HTR-8/SVneo (cell line): ENCODE measurements at places on chromosomes 11 and 22.
A peak's percentile ranks its signal among the peaks of the same experiment; 100 is the strongest.

- DNase-seq: no peak
Observed at GRCh38 chr11:64799256-64799622, 3.8 kb downstream of the MAP4K2 start.

- no peak for DNase-seq
Observed at GRCh38 chr11:69320756-69321741, 27.1 kb downstream of the MYEOV start.

- no peak for DNase-seq
Observed at GRCh38 chr11:61659413-61660196, 20.6 kb upstream of the DAGLA start.

DNA sequence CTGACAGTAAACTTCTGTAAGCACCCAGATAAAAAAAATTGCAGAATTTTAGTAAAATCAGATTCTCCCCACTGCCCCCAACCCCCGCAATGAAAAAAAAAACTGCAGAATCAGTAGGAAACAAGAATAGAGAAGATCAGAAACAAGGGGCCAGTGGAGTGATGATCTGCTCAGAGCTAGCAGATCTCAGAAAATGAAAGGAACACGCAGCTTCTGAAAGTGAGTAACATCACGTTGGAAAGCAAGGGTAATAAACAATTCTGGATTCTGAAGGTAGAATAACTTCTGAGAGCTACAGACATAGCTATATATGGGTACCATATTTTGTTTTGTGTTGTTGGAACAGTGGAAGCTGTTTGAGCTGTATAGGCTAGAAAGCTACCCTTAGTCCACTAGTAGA lies 23.2 kb downstream of the ACAT1 start:
- DNase-seq: no peak

DNA sequence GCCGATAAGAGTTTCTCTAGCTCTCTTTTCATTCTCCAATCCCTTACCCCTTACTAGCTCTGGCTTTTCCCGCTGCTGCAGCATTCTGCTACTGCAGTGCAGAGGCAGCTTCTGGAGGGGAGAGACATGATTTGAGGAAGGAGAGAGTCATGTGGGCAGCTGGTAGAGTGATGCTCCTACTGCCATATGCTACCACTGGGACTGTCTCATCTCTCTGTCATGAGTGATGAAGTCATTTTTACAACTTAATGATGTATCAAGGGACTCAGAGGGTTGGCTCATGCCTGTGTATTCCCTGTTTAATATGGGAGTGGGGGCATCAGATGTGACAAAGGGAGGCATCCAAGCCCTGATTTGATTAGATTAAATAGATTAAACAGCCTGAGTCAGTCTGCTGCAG lies 11.3 kb downstream of the SLC17A6 start:
- no peak for DNase-seq

- peak; percentile 51 for DNase-seq
Observed at GRCh38 chr11:74366576-74366975, 31.7 kb downstream of the PGM2L1 start.

DNA sequence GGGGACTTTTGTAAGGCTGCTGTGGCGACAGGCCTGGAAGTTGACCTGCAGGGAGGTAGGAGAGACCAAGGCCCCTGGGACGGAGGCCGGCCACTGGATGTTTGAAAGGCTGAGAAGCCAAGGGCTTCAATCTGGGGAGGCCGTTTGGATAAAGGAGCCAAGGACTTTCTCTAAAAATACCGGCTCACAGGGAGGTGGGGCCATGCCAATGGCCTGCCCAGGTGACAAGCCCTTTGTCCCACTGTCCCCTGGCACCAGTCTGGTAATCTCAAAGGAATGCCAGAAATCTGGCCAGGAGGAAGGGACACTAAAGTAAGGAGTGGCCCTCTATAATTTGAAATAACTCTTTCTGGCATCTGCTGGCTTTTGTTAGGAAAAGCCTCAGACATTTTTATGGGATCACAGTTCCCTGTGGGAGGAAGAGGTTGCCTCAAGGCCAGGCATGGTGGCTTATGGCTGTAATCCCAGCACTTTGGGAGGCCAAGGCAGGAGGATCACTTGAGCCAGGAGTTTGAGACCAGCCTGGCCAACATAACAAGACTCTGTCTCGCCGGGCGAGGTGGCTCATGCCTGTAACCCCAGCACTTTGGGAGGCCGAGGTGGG lies 1.9 kb upstream of the CHKA start:
- no peak for DNase-seq

- no peak for DNase-seq
Observed at GRCh38 chr11:862081-862661, 19.5 kb downstream of the TSPAN4 start.

GRCh38 chr11:1572197-1573076 lies at the start of gene DUSP8:
Gene DUSP8 (minus strand): TSS chr11:1572271. CDS start chr11:1565826, 6,445 bp downstream.
- peak; percentile 90 for DNase-seq

GRCh38 chr11:8392886-8393285 lies 129.2 kb upstream of the LMO1 start:
- DNase-seq: no peak

DNA sequence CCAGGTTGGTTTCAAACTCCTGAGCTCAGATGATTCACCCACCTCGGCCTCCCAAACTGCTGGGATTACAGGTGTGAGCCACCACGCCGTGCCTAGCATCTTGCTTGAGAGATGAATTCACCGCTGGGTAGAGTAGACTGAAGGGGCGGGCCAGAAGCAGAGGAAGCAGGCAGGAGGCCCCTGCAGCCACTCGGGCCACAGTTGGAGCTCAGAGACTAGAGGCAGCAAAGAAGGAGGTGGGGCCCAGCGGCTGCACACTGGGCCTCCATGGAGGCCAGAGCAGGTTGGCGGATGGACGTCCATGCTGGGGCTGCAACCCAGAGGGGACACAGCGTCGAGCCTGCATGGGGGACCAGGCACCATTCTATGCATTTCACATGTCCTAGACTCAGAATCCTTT lies 88.4 kb upstream of the FGF3 start:
- no peak for DNase-seq

GRCh38 chr11:134069426-134070341 lies 812 bp downstream of the JAM3 start:
- DNase-seq: no peak

DNA sequence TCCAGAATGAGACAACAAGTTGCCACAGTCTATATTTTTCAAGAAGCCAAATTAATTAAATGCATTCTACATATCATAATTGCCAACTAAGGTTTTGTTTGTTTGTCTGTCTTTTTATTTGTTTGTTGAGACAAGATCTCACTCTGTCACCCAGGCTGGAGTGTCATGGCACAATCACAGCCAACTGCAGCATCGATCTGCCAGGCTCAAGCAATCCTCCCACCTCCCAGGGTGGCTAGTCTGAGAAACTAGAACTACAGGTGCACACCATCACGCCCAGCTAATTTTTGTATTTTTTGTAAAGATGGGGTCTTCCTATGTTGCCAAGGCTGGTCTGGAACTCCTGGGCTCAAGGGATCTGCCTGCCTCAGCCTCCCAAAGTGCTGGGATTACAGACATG lies 140.0 kb downstream of the LRRC4C start:
- DNase-seq: no peak

DNA sequence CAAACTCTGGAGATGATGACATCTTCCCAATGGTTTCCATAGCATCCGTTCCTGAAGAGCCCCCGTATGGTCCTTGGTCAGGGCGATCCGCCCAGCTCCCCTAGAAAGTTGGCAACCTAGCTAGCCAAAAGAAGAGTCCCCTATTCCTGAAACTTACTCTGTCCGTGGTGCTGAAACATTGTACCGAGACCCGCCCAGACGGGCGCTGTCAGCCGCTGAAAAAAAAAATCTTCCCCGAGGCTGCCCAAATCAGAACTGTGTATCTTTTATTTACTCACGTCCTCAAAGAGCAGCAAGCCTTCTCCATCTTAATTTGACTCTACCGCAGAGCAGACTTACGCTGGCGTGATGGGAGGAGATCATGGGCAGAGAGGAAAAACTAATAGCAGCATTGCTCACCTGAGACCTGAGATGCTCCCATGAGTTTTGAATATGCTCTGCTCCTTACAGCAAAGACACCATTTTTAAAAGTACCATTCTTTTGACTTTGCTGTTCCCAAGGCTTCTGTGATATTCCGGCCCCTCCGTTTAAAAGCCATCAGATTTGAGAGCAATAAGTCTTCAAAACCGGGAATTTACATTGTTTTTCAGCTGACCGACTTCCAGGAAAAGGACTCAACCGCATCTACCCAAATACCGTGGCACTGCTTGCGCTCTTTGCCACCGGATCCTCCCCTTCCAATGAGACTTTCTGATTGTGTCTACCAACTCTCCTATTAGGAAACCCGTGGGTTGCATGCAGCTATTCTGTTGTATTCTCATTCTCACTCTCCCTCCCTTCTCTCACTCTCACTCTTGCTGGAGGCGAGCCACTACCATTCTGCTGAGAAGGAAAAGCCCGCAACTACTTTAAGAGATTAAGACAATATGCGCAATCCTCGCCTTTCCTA lies at the start of gene SLC17A6:
Gene SLC17A6, plus strand, starts transcription at position 786 of the 890 bp plus-strand sequence. CDS start 153 bp downstream, outside the sequence.
- DNase-seq: no peak

GRCh38 chr11:2801711-2802388 lies 83.7 kb downstream of the CDKN1C start:
- no peak for DNase-seq
